ENCODE measurements at places on chromosomes 4 and X.

GRCh38 chr4:150982557-150983233 is 32.4 kb downstream of the LRBA start:
- no peak for DNase-seq

- no peak for DNase-seq
Observed at GRCh38 chr4:5524446-5525299, 183.7 kb downstream of the EVC2 start.

DNA sequence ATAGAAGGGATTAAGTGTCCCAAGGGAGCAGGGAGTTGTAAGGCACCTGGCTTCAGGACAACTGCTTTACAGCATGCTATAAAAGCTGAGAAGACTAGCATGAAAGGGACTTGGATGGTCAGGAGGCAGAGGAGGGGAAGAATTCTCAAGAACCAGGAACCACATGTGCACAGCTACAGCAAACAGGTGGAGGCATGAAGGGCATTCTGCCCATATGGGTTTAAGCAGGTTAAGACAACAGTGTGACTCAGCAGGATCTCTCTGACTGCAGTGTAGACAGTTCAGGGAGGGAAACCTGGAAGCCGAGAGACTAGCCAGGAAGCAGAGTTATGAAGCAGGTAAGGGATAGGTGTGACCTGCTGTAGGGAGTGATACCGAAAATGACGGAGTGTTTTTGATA is 117.0 kb downstream of the DHRSX start:
- no peak for DNase-seq

DNA sequence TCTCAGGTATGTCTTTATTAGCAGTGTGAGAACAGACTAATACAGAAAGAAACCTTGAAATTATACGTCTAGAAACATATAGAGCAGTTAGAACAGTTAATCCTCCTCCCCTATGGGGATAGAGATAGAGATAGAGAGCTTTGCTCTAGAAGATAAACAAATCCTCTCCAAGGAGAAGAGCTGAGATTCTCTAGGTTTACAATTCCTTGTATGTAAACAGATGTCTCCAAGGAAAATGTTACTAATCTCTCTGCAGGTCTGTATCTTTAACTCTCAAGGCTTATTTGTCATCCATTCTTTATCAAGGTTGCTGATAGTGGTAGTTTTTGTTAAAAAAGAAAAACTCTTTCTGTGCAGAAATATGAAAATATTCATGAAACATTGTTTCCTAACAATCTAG is 282.1 kb upstream of the GIMD1 start:
- no peak for DNase-seq

GRCh38 chr4:21757248-21757647 is 191.3 kb downstream of the KCNIP4 start:
- DNase-seq = no peak

- DNase-seq = no peak
Observed at GRCh38 chrX:3295731-3296130, 50.7 kb downstream of the MXRA5 start.

GRCh38 chr4:147381749-147382148 is 99.1 kb upstream of the EDNRA start:
- no peak for DNase-seq

- no peak for DNase-seq
Observed at GRCh38 chr4:48602763-48603162, 112.7 kb downstream of the ZAR1 start.

DNA sequence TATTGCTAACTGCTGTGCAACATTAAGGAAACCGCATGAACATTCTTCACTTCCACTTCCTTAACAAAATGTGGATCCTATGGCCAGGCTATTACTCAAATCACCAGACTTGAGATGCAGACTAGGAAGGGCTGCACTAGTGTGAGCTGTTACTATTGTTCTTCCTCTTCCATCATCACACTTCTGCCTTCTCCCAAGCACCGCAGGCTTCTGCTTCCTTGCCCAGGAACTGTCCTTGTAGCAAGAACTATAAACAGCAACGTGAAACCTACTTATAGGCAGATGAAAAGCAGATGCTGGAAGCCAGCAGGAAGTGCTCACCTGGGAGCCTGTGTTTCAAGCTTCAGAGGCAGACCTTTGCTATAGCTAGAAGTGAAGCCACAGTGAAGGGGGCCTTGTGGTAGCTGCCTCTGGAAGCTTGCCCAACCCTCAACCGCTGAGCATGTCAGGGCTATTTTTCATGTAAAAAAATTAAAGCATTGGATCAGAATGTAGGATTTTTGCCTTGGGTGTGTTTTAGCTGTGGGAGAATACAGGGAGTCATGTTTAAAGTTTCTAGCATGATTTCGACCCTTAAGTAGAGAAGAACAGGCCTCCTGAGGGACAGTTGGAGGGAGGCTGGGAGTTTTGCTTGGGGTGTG is 43.9 kb downstream of the CLNK start:
- DNase-seq = no peak

DNA sequence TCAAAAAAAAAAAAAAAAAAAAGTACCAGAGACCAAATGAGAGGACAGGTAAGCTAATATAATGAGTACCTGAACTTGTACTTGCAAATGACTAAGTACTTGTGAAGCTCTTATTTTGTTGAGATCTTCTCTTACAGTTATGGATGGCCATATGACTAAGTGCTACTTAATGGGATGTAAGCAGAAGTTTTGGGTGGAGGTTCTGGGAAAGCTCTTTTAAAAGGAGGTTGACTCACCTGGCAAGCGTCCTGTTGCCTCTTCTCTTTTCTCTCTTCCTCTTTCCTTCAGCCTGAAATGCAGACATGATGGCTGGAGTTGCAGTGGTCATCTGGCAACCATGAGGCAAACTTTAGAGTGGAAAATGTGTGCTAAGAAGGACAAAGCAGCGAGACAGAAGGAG is 36.9 kb upstream of the MED14 start:
- no peak for DNase-seq

DNA sequence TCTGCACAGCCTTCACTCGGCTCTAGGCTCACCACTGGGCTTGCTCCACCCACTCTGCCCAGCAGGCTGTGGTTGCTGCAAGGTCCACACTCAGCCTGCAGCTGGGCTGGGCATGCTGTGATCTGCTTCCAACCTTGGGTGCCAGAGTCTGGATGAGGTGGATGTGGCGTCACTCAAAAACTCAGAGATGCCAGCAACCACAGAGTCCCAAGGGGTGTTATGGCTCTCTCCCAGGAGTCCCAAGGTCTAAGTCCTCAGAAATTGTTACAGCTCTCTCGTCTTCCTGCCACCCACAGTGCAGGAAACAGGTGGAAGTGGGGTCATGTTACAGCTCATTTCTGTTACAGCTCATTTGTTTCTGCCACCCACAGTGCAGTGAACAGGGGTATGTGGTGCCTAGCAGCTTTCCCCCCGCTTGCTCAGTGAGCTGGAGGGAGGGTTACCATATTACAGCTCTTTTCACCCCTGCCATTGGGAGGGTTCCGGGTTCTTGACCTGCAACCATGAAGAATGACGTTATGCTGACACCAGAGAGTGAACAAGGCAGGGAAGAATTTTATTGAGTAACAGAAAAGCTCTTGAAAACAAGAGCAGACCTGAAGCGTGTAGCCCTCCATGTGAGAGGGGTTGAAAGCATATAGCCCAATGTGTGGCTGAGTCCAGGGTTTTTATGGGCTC is 893.9 kb downstream of the PCDH7 start:
- DNase-seq = no peak

- DNase-seq = no peak
Observed at GRCh38 chr4:11397146-11397545, 31.5 kb downstream of the HS3ST1 start.

GRCh38 chr4:140000232-140000631 is 153.8 kb downstream of the MAML3 start:
- DNase-seq = no peak

- no peak for DNase-seq
Observed at GRCh38 chr4:77413766-77414165, 191.9 kb upstream of the CXCL13 start.

- no peak for DNase-seq
Observed at GRCh38 chr4:148305751-148306150, 136.5 kb downstream of the NR3C2 start.

DNA sequence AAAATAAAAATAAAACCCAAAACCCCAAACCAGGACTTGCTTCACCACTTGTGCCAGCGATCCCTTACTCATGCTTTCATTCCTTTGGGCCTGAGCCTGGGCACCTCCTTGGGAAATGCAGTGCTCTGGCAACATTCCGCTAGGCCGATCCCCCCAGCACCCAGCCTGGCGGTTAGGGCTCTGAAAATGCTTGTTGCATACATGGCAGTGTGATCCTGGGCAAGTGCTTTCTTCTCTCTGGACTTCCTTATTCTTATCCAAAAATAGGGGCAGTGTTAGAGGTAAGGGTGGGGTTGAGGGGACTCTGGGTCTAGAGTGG is 4.6 kb downstream of the ZNF185 start:
- DNase-seq = no peak

DNA sequence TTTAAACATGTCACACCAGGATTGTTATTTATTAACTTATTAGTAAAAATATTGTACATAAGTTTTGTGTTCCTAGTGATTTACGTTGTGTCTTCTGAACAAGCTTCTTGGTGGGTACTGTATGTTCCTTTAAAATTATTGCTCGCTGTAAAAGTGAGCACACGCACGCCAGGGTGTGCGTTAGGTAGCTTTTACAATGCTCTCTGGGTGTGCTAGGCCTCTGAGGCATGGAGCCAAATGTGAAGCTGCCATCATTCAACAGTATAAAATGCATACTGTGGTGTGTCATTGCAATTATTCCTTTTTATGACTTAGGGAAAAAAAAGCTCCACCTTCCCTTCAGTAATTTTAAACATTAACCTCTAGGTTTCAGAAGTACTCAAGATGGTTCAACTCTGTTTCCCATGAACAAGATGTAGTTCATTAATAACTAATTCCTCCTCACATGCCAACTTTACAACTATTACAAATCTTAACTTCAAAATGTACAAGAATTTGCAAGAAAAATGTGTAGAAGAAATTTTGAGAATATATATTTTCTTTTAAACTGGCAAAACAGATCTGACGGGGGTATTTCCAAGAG is 42.4 kb downstream of the ATOH1 start:
- no peak for DNase-seq

GRCh38 chr4:128068918-128069317 is 7.8 kb downstream of the LARP1B start:
- DNase-seq = no peak

All from prostate gland (tissue), 2 donors.